Activated CD4-positive, alpha-beta T cell treated with anti-CD3 and anti-CD28 coated beads, Interleukin-2, amount 10 ng/mL, durations not matched to agents 7 days and 5 days (primary cell): ENCODE measurements at places on chromosomes 16 and 17. TPM values are rescaled to one million over a fixed set of nuclear protein-coding genes. Genes with fewer than 3 reads are reported as not detected.

- no peaks in the 10 kb centered on the region for H3K36me3 ChIP-seq
- DNase-seq, result no peak
- H3K4me3 ChIP-seq, result no peak overlapping the region
- H3K27ac ChIP-seq, result no peak overlapping the region
- H3K4me1 ChIP-seq, result peaks cover 15% of the 10 kb centered on the region
These were observed 17.1 kb upstream of the ATP6V0A1 start for GRCh38 chr17:42441371-42442195.

GRCh38 chr17:39447561-39447960 is 3.5 kb downstream of the MED1 start:
- H3K36me3 ChIP-seq, result peaks cover 20% of the 10 kb centered on the region
- H3K4me3 ChIP-seq, result no peak overlapping the region
- no peak overlapping the region for H3K27ac ChIP-seq
- H3K27me3 ChIP-seq, result no peaks in the 10 kb centered on the region
- H3K4me1 ChIP-seq, result peaks cover 38% of the 10 kb centered on the region
- DNase-seq, result no peak

Gene HOXB5
- not detected for total RNA-seq

DNA sequence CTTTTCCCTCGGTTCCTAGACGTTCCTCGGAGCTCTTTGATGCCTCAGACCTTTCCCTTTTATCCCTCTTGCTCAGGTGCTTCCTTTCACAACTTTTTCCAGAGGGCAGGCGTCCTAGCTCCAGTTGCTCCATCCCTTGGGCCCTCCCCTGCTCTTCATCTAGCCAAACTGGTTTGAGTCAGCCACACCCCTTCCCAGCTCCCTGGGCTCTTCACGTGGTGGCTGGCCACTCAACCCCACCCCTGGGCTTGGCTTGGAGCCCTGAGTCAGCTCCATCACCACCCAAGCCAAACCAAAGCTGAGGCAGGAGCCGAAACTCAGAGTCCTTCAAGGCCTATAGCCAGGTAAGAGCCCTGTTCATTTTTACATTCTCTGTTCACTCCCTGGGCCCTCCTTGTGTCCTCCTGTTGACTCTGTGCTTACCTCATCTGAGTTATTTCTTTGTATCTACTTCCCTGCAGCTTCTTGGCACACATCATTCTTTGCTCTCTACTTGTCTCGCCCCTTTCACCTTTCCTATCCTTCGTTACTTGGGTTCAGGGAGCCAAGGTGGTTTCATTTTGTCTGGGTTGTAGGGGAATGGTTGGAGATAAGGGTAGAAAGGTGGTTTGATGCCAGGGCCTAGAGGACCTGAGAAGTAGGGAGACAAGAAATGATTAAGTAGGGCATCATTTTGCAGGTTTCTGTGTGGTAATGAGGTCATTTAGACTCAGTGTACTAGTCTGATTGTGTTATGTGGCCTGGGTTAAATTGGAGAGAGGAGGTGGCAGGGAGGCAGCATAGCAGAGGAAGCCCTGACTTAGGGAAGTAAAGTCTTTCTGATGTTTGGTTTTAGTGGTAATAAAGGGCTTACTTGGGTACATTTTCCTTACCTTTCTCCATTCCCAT is 7.6 kb upstream of the PHKG2 start:
- peaks cover 39% of the 10 kb centered on the region for H3K36me3 ChIP-seq
- no peak overlapping the region for H3K4me3 ChIP-seq
- H3K27ac ChIP-seq, result peak overlapping the region; percentile 0
- no peaks in the 10 kb centered on the region for H3K27me3 ChIP-seq
- peaks cover 8% of the 10 kb centered on the region for H3K4me1 ChIP-seq
- no peak for DNase-seq
